ENCODE measurements at places on chromosomes 4 and X.

DNA sequence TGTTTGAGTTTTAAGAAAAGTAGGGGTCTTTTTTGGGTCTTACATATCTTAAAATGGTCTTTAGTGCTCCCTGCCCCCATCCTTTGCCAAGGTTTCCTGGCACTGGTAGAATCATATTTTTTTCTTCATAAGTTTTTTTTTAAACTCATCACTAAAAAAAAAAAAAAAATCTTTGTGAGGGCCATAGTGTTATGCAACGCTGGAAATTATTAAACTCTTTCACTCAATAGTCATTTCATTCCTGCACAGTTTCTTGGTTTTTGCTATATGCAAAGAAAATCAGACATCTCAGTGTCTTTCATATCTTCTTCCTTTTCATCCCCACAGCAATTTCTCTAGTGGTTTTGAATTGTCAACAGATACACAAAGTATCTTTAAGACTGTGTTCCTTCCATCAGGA, 95.6 kb downstream of the TMA16 start:
- DNase-seq, result no peak

DNA sequence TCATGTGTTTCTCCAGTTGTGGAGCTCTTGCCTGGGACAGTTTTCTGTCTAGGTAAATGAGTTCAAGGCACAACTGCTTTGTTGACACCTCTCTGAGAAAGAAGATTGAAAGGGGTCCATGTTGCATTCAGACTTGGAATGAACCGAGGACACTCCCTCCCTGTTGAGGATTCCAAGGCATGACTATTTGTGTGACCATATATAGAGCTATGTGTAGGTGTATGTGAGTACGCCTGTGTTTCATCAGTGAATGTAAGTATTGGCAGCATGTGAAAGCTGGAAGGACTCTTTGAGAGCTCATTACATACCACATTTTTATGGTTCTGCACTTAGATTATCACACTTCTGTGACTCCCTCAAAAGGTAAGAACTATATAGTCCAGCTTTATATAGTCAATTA, 3.4 kb downstream of the HEPH start:
- no peak for DNase-seq

GRCh38 chr4:101200561-101200960, 146.8 kb downstream of the PPP3CA start:
- no peak for DNase-seq

- DNase-seq, result no peak
Measured at GRCh38 chr4:185259719-185260118, 50.3 kb downstream of the SNX25 start.

DNA sequence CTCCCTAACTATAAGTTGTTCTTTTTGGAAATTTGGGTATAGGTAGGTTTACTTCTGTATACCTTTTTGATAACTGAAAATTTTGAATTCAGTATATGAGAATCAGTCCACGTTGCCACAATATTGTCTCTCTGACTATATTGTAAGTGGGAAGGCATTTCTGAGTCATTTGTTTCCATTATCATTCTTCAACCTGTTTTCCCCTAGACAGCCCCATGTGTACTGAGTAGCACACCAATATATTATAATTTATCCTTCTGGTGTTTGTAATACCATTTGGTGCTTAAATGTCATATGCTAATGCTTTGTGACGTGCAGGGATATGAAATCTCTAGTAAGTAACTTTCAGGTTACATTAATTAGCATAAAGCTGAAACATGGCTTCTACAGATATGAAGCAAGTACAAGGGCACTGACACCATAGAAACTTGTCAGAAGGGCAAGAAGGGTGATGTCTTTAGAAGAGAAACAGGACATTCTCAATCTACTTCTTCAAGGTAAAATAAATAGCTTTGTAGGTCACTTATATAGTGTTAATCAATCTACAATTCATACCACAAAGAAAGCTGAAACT, 27.7 kb downstream of the PAK3 start:
- DNase-seq, result no peak

GRCh38 chr4:185809533-185810071, 2.4 kb downstream of the SORBS2 start:
- DNase-seq, result no peak

DNA sequence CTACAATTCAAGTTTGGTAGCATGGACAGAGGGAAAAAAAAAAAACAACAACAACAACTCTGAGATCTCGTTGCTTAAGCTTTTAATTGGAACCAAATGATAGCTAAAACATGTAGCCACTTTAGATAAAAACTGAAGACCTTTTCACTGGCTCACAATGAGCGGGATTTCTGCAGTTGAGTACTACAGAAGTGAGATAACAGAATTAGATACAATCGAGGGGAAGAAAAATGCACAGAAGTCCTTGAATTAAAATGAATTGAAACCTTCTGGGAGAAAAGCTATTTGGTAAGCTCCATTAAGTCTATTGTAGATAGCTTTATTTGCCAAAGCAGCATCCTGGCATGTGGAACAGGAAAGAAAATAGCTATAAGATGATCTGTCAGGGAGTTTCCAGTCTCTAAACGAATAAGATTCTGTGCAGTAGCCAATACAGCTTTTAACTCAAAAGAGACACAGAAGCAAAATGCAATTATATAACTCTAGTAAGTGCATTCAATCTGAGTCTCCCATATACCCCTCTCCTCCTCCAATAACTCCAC, 248.5 kb downstream of the ENOX2 start:
- DNase-seq, result no peak

DNA sequence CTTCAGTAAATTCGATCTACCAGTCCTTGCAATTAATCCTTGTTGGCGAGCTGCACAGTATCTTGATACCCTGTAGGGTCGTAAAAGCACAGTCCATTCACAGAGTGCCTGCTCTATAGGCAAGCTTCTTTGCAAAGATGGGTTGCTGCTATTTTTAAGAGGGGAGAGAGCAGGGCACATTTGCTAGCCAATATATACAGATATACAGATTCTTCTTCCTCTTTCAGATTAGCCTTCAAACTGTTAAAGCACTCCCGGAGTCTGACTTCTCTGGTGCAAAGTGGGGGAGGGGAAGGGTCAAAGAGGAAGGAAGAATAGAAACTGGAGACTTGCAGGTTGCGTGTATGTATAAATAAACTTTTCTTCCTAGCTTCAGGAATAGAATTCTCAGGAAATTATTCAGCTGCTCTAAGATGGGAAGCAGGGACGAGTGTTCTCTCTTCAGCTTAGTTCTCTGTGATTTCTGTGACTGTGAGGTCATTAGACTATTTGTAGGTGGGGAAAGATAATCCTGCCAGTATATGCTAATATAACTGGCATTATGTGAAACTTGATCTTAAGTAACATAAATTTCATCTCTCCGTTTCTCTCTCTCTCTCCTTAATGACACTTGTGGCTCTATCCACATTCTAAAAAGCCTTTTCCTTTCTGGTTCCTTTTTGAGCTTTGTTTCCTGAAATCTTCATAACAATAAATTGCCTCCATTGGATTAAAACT, at the start of gene CYSLTR1:
TSS of gene CYSLTR1 (minus strand) at position 242 of the 717 bp plus-strand sequence. CDS start 53,865 bp downstream, outside the sequence.
- no peak for DNase-seq

DNA sequence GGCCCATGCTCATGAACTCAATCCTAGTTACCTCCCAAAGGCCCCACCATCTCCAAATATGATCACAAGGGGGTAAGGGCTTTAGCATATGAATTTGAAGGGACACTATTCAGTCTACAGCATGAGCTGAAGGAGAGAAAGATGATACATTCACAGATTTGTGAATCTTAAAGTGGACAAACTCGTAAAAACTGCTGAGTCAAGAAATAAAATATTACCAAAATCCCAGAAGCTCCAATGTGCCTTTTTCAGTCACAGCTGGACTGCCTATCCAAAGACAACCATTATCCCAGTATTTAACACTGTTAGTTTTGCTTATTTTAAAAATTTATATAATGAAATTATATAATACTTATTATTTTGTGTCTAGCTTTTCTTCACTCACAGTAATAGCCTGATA, 109.0 kb downstream of the CXXC4 start:
- no peak for DNase-seq

DNA sequence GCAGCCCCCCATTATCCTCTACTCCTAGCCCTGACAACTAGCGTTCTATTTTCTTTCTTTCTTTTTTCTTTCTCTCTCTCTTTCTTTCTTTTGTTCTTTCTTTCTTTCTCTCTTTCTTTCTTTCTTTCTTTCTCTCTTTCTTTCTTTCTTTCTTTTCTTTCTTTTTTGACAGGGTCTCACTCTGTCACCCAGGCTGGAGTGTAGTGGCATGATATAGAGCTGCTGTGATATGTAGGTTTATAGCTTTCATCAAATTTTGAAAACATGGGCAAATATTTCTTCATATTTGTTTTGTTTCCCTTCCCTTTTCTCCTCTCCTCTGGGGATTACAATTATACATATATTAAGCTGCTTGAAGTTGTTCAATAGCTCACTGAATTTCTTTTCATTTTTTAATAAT, 39.1 kb upstream of the LONRF3 start:
- DNase-seq, result no peak

DNA sequence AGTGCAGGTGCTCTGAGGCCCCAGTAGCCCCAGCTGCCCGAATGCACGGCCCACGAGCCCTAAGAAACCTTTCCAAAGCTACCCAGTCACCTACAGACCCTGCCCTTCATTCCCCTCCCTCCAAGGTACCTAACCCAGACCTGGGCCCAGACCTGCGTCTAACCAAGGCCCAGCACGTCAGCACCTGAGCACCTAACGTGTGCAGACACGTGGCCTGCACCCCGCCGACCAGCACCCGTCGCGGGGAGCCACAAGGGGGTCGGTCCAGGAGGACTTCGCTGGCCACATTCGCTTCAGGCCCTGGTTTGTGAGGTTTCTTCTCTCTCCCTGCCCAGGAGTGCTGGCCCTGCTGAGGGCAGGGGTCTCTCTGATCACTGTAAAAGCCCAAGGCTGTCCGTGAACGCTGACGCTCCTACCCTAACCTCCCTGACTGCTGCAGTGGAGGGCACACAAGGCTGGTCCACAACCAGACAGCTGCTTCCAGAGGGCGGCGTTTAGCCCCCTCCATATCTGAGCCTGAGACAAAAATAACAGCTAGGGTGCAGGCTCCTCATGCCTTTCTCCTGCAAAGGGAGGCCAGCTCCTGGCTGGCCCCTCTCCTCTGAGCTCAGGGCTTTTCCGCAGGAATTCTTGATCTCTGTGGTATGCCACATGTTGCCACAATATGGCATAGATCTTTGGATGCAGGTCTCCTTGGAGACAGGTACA, 31.8 kb downstream of the WDR1 start:
- DNase-seq, result no peak

GRCh38 chr4:152363086-152363485, 172.8 kb downstream of the FBXW7 start:
- DNase-seq, result no peak

GRCh38 chrX:154429711-154430110, 1.2 kb downstream of the ATP6AP1 start:
- no peak for DNase-seq

GRCh38 chr4:122577808-122578781, 42.8 kb downstream of the IL21 start:
- no peak for DNase-seq

- DNase-seq, result no peak
Measured at GRCh38 chr4:67750691-67751090, 3.5 kb downstream of the GNRHR start.

- DNase-seq, result no peak
Measured at GRCh38 chrX:1528186-1528883, 8.7 kb downstream of the P2RY8 start.

DNA sequence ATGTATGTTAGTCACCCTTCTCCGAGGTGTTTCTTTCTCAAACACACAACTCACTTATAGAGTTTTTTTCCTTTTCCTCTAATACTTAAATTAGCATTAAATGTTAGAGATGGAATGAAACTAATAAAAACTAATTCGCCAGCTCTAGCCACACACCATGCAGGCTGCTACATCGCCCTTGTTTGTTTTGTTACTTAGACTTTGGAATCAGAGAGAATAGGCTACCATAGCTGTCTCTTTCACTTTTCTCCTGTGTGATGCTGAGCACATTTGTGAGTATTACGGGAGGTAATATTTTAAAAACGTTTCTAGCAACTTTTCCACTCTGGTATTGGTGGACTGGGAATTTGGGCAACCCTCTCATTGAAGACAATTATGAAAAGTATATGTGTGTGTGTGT, 43.5 kb downstream of the ESX1 start:
- DNase-seq, result no peak

DNA sequence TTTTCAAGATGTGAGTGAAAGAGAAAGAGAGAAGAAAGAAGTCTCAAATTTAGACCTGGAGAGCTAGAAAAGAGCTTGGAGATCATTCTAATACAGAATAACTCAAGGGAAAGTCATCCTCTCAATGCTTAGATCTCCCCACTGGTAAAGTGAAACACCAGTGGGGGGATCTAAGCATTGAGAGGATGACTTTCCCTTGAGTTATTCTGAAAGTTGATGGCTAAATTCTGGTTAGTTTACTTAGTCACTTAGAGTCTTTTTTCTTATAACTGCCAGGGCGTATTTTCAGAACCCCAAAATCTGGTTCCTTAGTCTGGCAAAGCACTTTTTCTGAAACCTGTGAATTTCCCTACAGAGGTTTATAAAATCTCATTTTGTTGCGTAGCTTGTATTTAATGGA, 198.6 kb downstream of the ARHGAP24 start:
- no peak for DNase-seq

DNA sequence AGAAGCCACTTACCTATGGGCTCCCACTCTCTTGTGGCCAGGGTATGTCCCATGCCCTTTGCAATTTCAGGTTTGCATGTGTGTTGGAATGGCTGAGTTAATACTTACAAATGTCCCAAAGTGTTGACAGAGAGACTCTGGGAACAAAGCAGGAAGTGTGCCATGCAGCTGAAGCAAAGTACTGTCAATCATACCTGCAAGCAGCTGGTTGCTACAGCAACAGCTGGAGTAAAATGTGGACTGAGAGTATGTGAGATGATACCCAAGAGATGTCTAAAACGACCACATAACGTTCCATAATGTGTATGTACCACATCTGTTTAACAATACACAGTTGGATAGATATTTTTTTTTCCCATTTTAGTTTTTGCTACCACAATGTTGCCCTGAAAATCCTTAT, 82.8 kb upstream of the CAMK2D start:
- DNase-seq, result no peak

DNA sequence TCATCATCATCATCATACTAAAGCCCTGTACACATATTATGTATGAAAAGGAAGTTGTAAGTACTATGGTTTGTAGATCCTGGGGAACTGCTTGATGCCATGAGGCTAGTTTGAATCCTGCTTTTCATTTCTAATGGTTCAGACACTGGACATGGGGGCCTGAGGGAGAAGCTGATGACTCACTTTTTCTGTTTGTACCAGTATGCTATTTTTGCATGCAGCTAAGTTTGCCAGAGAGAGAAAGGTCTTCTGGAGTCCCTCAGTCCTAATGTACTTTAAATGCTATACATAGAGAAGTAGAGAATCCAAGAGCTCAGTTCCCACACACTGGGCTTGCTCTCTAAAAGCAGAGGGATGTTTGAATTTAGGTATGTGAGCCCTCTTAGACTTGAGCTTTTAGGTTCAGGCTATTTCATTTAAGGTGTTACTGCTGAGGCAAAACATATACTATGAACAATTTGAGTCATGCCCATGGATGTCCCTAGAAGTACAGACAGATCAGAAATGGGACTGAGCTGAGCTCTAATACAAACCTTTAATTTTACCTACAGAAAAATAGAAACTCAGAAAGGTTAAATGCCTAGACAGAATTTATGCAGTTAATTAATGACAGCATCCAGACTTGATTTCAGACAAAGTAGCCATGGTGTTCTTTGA, 17.6 kb upstream of the HS3ST1 start:
- DNase-seq, result no peak

All from ecto neural progenitor cell (in vitro differentiated cells).